ENCODE measurements at places on chromosomes 1 and 21.

- no peak for DNase-seq
Measured at GRCh38 chr1:208899438-208899837, 655.3 kb upstream of the PLXNA2 start.

DNA sequence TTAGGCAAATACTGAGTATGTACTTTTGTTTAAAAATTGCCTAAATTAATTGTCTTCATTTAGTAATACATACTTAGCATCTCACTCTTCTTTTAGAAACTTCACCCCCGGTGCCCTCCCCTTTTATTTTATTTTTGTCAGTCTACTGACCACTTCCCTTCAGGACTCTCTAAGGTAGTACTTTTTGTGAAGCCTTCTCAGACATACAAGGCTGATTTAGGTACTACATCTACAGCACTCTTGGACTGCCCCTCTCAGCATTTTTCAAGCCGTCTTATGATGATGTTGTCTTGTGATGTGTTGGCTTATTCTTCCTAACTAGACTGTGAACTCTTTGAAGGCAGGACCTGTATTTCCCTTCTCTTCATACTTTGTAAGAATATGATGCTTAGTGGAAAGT is 24.7 kb downstream of the RPS6KC1 start:
- DNase-seq = no peak

- no peak for DNase-seq
Measured at GRCh38 chr1:1925437-1926345, 6.6 kb upstream of the TMEM52 start.

- no peak for DNase-seq
Measured at GRCh38 chr1:83764209-83764608, 234.7 kb downstream of the TTLL7 start.

- DNase-seq = no peak
Measured at GRCh38 chr1:74246315-74246714, 11.1 kb downstream of the TNNI3K start.

GRCh38 chr1:3584915-3585314 is 26.4 kb downstream of the MEGF6 start:
- no peak for DNase-seq

DNA sequence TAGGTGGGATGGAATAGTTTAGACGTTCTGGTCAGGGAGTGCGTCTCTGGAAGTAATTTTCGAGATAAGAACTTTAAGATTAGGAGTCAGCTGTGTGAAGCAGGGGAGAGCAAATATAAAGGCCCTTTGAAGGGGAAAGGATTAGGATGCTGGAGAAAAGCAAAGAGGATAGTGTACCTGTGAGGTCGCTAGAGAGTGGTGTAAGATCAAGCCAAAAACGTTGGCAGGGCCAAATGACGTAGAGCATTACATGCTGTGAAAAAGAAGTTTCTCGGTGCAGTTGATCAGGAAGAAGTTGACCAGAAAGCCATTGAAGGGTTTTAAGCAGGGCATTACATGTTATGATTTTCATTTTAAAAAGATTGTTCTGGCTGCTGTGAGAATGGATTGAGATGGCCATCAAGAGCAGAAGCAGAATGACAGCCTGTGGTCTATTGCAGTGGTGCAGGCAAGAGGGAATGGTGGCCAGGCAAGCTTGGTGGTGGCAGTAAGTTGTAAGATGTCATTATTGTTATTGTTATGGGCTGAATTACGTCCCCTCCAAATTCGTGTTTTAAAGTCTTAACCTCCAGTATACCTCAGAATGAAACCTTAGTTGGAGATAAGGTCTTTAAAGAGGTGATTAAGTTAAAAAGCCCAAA is 113.6 kb upstream of the KIF26B start:
- DNase-seq = no peak

- DNase-seq = no peak
Measured at GRCh38 chr21:31337996-31338907, 5.8 kb downstream of the TIAM1 start.

DNA sequence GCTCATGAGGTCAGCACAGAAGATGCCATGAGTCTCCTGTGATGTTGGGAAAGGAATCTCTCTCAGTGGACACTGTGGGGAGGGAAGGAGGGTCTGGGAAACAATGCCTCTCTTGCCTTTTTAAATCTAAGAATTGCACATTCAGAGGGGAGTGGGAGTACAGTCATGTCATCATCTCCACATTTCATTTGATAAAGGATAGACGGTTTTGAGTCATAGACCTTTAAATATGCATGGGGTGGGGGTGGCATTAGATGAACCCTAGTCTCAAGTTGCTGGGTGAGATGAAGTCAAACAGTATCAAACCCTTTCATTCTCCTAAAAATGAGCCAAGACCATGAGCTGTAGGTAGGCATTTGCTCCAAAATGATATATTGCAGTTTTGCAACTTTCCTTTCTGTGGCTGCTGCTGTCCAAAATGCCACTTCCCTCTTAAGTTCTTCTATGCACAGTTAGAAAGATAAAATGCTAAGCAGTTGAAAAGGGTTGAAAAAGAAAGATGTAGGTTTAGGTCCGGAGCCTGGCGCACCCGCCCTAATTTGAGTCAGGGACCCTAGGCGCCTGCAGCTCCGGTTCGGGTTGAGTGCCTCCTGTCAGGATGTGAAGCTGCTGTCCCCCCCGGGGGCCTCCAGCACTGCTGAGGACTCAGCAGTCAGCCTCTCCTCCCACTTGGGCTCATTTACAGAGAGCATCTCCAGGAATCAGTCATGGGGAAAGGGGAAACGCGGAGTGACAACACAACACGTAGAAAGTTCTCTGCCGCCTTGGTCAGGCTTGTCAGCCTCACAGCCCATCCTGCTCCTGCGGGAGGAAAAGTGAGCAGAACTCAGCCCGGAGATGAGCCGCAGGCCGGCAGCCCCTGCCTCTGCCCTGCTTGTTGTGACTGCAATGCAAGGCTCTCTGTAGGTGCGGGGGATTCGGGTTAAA is 479.3 kb upstream of the RUNX1 start:
- no peak for DNase-seq

GRCh38 chr1:29767088-29767685 is 530.9 kb downstream of the PTPRU start:
- no peak for DNase-seq

DNA sequence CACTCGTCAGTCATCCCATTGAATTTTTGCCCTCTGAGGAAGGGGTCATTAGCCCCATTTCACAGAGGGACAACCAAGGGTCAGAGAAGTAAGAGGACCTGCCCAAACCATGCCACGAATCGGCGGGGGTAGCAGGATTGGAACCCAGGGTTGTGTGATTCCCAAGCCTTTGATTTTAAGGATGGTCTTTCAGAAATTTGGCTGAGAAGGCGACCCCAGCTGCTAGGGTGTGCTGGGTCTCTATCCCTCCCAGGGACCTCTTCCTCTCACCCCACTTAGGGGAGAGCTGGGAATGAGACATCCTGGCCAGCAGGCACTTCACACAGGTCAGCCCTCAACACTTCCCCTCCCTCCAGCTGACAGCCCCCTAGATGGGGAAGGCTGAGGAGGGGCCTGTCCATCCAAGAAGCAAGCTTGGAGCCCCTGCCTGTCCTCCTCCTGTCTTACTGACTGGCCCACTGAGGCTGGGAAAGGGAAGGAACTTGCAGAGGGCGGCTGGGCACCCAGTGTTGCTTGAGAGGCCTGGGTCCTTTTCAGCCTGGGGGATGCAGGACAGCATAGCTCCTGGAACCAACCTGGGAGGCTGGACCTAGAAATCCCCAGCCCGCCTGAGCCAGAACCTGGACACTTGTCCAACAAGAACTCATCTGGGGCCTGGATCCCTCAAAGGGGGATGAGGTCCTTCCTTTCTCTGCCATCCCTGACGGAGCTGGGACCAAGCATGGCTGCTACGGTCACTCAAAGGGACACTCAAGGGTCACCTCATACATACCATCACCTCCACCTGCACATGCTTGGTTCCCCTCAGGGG is 1.7 kb downstream of the SDC3 start:
- no peak for DNase-seq

GRCh38 chr1:100536031-100536430 is 1.9 kb upstream of the GPR88 start:
- DNase-seq = no peak

GRCh38 chr1:45870500-45870899 is 67.1 kb downstream of the MAST2 start:
- no peak for DNase-seq

DNA sequence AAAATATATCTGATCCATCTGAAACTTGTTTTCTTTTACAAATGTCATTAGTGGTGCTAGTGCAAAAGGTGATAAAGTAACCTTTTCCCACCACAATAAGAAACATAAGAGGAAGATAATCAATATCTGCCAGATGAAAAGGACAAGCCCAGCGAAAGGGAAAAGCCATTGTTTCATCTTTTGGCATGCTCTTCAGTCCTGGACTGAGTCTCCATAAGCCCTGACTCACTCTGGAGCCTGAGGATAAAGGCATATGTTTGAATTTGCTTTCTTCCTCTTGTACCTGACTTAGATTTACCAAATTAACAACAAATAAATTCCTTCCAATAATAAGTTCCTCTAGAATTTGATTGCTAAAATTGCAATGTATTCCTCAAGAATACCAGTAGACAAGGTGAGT is 13.6 kb downstream of the DNAJC11 start:
- no peak for DNase-seq

- no peak for DNase-seq
Measured at GRCh38 chr21:42500736-42501135, 4.7 kb upstream of the RSPH1 start.

GRCh38 chr1:100778748-100779147 is 59.2 kb downstream of the VCAM1 start:
- no peak for DNase-seq

GRCh38 chr1:217891966-217892365 is 260.8 kb downstream of the SPATA17 start:
- no peak for DNase-seq

DNA sequence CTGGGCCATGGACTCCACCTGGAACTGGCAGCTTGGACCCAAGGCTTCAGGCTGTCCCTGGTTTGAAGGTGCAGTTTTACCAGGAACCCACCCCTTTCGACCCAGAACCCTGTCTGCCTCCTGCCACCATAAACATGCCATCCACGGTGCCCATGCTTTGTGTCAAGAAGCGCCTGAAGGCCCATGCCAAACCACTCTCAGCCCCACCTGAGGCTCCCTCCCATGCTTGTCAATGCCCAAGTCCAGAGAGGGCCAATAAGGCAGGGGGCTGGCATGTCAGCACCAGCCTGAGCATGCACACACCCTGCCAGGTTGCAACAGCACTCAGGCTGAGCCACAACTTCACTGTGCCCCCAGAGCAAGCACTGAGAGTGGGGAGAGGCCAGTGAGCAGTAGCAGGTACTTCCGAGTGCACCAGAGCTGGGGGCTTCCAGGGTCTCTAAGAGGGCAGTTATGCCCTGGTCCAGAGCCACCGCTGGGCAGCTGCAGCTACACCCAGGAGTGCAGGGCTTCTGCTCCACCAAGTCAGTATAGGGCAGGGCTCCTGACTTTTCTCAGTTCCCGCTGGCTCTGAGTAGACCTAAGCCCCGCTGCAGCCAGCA is 1256.0 kb downstream of the AMY1C start:
- no peak for DNase-seq
